H9 (cell line): ENCODE measurements at places on chromosomes 1 and 21.

DNA sequence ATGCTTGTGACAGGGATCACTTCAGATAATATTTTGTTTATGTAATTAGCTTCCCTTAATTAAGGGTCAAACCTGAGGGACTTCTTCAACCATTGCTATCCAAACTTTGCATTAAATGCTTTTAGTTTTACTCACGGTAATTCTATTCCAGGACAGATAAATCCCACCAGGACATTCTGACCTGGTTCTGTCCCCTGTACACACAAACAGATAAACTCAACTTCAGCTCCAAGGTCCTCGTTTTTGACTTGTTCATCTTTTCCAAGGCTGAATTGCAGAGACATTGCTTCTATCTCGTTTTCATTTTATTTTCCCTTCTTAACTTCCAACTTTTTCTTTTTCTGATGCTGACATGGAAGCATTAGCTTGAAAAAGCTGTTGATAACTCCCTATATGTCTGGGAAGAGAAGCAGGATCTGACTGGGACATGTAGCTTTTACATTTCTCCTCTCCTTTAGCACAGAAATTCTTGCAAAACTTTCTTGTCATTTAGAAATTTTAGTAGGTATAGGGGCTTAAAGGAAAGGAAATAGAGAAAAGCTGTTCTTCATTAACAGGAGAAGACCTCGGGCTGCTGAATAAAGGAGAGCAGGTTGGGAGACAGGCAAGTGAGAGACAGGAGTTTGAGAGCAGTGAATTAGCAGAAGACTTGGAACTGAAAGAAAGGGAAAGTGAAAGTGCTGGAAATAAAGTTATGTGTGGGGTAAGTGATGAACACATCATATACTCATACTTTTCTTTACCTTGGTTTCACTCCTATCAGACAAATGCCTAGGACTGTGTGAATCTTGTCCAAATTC, 231.7 kb upstream of the B3GALT2 start:
- no peak for DNase-seq

- DNase-seq = no peak
Observed at GRCh38 chr1:121546830-121547591, 362.2 kb downstream of the SRGAP2C start.

DNA sequence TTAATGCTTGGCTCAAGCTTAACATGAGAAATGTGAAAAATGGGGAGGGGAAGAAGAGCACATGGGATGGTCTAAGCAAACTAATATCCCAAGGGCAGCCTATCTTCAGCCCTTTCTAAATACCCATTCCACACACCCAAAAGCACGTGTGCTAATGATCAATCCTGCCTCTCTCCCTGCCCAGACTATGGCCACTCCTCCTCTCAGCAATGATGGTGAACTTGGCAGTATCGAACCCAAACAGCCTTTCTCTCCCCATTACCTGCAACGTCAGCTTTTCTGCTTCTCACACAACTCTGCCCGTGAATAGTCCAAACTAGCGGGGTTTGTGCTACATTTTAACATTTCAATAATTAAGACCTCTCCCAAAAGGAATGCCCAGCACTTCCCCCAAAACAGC, 41.6 kb downstream of the SSBP3 start:
- DNase-seq = no peak

GRCh38 chr21:41280115-41280919, 36.3 kb upstream of the FAM3B start:
- DNase-seq = no peak

GRCh38 chr1:26408604-26409003, 2.0 kb upstream of the LIN28A start:
- peak; percentile 89 for DNase-seq

DNA sequence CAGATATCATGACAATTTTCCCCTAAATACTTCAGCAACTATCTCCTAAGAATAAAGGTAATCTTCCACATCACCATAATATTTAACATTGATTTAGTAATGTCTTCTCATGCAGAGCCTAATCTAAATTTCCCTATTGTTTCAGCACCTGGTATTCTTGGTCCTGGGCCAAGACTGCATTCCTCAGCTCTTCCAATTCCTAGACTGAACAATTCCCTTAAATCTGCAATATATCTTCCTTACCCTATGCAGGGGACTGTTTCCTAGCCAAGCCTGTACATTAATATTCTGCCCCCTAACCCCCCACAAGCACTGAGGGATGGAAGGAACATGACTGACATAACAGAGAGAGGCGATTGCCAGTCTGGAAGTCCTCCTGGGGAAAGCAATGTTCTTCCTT, 28.7 kb upstream of the DISP1 start:
- no peak for DNase-seq

GRCh38 chr1:60972841-60973364, 109.5 kb upstream of the NFIA start:
- DNase-seq = no peak

GRCh38 chr1:7421471-7422075, 349.5 kb upstream of the VAMP3 start:
- DNase-seq = no peak

GRCh38 chr1:57079454-57080157, 113.8 kb upstream of the C8B start:
- peak; percentile 43 for DNase-seq

DNA sequence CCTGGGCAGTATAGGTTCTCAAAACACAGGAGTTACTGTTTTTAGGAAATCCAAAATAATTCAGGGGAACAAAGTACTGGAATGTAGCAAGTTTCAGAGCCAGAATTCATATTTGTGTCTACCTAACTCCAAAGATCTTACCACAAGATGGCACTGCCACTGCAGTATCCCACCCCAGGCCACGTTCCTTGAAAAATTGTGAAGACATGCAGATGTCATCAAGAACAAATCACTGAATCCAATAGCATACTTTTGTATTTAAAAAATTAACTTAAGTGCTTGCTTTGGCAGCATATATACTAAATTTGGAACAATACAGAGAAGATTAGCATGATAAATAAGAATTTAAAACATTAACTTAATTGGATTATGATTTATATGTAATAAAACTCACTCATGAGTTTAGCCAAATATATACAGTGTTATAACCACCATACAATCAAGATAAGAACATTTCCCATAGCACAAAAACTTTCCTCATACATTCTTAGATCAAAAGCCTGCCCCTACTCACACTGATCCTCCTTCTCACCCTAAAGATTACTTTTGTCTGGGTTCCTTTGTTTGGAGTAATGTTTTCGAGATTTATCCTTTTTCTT, 209.9 kb downstream of the FAF1 start:
- DNase-seq = no peak

- DNase-seq = no peak
Observed at GRCh38 chr1:27891196-27891889, 19.0 kb downstream of the THEMIS2 start.

GRCh38 chr1:119674835-119675289, 26.8 kb upstream of the ZNF697 start:
- no peak for DNase-seq

- DNase-seq = no peak
Observed at GRCh38 chr1:91846007-91846638, 39.8 kb downstream of the TGFBR3 start.

DNA sequence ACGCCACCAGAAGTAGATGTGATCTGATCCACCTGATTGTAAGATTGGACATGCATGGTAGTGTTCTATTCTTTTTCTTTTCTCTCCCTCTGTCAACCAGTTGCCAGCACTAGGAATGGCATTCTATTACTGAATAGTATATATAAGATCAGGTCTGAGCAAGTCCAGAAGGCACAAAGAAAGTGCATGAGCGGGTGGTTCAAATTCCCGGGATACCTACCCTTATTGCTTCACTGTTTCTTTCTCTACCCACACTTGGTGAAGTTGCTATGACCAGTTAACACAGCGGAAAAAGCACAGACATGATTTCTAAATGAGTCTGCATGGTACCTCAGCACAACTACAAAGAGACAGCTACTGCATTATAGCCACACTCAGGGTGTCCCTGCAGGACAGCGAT, 64.0 kb downstream of the SLC9A1 start:
- DNase-seq = no peak

DNA sequence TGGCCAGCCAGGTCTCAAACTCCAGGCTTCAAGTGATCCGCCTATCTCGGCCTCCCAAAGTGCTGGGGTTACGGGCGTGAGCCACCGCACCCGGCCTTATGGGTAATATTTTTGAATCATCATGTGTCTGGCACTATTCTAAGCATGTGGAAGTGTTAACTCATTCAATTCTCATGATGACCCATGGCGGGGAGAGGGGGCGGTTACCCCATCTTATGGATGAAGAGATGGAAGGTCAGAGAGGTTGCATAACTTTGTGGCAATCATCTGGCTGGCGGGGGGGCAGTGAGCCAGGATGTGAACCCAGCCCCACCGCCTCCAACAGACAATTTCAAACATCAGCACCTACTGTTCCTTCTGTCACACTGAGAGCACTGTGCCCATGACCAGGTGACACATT, 11.5 kb upstream of the TAS1R2 start:
- DNase-seq = no peak

GRCh38 chr1:216216305-216216704, 206.9 kb downstream of the USH2A start:
- no peak for DNase-seq

- no peak for DNase-seq
Observed at GRCh38 chr1:217919683-217920388, 288.7 kb downstream of the SPATA17 start.

DNA sequence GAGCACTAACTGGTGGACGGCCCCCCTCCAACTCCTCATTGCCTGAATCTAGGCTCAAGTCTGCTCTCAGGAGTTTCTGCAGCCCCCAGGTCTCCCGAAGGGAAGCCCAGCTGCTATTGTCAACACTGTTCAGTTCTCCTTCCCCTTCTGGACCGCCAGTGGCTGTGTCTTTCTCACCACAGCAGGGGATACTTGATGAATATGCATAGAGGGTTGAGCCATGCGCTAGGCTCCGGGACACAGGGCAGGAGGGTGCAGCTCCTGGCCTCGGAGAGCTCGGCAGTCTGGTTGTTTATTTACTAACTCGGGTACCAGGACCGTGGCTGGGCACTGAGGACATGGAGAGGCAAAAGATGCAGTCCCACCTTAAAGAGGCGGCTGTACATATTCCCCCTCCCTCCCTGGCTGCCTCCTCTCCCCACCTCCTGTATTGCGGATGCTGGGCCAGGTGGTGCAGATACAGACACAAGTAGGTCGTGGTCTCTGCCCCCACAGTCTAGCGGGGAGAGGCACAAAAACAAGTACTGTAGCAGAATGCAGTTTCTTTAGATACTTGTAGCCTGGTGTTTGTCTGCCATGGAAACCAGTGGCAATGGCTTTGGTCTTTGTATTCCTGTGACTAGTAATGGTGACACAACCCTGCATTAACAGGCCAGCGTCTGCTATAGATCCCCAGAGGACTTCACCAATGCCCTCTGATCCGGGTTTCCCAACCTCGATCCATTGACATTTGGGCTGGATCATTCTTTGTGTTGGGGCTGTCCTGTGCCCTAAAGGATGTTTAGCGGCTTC, 26.2 kb downstream of the ARHGEF10L start:
- DNase-seq = no peak

- peak; percentile 83 for DNase-seq
Observed at GRCh38 chr1:206030714-206031113, 7.0 kb upstream of the CTSE start.

DNA sequence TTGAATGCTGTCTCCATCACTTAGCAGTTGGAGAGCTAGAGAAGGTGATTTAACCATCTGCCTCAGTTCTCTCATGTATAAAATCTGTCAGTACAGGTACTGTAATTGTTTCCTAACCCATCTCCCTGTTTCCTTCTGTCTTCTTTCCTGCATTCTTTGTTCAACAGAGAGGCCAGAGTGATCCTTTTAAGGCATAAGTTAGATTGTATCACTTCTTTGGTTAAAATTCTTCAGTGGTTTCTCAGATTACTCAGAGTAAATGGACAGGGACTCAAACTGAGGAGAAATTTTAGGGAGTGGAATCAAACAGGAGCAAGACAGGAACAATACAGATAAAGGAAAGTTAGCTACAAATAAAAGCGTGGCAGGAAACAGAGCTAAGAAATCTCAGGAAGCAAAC, 45.2 kb upstream of the SSX2IP start:
- DNase-seq = no peak

DNA sequence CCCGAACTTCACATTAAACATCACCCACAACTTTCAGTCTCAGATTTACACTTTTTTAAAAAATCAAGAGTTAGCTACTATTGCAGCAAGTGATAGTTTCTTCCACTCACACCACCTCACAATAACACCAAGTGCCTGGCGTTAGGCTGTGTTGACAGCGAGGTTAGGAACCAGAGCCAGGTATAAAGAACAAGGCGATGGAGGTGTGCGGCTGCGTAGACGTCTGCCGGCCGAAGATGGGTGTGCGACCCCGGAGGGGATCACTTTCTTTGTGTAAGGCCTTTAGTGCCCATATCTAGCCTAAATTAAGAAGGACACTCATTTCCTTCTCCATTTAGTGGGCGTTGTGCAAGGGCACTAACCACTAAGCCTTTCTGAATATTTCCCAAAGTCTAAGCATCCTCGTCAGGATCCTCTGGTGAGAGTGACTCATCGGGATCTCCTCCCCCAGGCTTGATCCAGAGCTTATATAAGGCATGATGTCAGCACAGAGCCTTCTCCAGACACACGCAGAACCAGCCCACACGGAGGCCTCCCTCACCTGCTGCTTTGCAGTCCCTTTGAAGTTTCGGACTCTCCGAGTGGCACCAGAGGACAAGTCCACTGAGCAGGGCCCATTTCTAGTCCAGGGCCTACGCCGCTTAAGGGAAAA, 11.8 kb downstream of the NHLH2 start:
- DNase-seq = no peak

DNA sequence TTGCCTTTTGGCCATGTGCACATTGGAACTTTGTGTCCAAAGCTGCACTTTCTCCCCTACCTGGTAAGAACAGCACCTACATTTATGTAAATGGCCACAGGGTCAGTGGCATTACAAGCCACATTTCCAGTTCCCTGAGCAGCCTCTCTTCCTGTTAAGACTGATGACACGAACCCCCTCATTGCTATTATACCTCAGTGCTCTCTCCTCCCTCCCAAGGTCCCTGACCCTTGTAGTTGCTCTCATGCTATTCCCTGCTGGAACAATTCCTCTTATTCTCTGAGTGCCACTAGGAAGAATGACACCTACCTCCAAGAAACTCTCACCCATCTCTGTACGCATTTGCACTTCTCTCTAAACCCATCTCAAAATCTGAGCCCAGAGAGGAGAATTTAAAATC, 14.9 kb upstream of the VAV3 start:
- DNase-seq = no peak

DNA sequence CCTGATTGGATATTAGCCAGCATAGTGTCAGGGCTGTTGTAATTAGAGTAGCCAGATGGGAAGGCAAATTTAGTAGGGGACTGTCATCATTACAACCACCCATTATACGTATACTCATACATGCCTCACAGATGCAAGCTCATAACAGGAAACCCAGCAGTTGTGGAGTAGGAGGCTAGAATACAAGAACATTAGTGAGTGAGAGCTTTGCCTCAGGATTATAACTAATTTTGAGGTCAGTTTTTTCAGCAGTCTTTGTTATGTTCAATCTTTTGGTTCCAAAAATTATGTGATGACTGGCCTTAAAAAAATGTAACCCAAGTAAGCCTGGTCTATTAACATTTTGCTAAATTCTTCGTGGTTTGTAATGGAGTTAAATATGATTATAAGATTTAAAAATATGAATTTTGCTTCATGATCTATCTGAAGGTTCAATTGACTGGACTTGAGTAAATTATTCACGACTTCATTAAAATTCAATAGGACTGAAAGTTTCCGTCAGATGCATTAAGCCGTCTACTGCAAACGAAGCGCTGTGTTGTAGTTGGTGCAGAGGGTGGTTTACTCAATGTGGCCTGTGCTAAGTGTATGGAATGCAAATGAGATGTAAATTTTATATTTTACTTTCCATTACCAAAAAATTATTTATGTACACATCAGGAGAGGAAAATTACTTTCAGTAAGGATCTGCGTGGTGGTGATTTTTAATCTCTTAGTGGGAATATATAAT, 48.8 kb downstream of the KCNK1 start:
- no peak for DNase-seq
